M059J (cell line): ENCODE measurements at places on chromosomes 3 and 15.
A peak's percentile ranks its signal among the peaks of the same experiment; 100 is the strongest.

- no peak for DNase-seq
These were observed 151.0 kb downstream of the TCF12 start for GRCh38 chr15:57069423-57069822.

DNA sequence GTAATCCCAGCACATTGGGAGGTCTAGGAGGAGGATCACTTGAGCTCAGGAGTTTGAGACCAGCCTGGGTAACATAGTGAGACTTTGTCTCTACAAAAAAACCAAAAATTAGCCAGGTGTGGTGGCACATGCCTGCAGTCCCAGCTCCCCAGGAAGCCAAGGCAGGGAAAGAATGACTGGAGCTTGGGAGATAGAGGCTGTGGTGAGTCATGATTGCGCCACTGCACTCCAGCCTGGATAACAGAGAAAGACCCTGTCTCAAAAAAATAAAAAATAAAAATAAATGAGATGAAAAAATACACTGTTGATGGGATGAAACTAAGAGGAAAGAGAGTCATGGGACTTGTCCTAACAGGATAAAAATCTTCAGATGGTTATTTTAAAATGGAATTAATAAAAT lies 137.6 kb downstream of the IMPG2 start:
- DNase-seq: peak; percentile 39

- peak; percentile 63 for DNase-seq
These were observed 533.5 kb downstream of the IGSF11 start for GRCh38 chr3:118501152-118501551.

- peak; percentile 50 for DNase-seq
These were observed 1.2 kb downstream of the RGMA start for GRCh38 chr15:93087825-93088199.

DNA sequence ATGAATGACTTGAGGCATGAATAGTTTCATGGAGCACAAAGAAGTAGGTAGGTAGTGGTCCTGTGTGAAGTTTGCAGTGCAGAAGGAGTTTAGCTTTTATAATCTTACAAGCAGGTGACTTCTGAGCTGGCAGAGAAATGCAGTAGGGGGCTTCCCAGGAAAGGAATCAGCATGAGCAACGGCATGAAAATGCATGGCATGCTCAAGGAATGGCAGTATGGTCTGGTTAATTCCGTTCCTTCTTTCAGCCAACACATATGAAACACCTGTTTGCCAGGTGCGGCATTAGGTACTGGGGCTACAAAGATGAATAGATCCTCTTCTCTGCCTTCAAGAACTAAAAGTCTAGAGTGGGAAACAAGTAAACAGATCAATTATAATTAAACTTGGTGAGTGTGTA lies 138.0 kb upstream of the BHLHE40 start:
- no peak for DNase-seq

GRCh38 chr3:12193485-12194165 lies 34.9 kb upstream of the TIMP4 start:
- peak; percentile 95 for DNase-seq

DNA sequence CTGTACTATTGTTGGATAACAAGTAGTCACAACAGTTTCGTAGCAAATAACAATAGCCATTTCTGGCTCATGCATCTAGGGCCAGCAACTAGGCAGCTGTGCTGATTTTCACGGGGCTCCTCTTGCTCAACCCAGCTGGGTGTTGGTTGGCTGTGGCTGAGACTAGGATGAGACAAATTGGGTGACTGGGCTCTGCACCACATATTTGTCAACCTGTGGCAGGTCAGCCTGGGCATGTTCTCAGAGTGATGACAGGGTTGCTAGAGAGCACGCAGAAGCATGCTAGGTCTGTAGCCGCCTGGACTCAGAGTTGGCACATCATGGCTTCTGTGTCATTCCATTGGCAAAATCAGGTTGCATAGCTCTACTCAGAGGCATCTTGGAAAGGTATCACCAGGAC lies 175.9 kb downstream of the OTOL1 start:
- DNase-seq: no peak

GRCh38 chr3:137100326-137100725 lies 142.5 kb downstream of the IL20RB start:
- DNase-seq: no peak

- DNase-seq: no peak
These were observed 81.3 kb downstream of the ADCY5 start for GRCh38 chr3:123367467-123368154.

GRCh38 chr3:135352213-135352612 lies 557.2 kb downstream of the EPHB1 start:
- DNase-seq: no peak

DNA sequence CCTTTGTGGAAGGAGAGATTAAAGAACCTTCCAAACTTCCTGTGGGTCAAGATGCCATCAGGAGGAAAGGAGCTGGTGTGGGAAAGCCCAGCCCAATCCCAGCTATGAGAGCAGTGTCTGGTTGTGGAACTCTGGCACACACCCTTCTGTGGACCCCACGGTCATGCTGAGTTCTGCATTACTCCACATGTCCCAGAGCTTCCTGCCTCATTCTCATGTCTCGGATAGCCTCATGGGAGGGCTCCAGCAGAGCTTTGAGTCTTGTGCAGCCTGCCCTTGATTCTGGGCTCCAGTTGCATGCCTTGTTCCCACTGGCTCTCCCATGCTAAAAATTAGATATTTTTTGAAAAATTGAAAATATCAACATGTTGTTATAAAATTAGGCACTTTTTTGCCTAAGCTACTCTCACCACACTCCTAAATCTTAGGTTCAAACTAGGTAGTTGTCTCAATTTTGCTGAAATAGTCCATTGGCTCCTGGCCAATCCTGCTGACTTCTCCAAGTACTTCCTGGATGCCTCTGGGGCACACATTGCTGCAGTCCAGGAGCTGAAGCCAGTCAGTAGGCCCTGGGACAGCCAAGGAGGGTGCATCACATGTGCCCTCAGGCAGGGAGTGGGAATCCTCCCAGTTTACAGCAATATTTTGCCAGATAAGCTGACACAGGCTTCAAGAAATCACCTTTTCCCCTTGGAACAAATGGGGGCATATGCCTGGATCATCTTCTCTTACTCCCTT lies 144.3 kb downstream of the EEFSEC start:
- peak; percentile 94 for DNase-seq

GRCh38 chr3:3305084-3305483 lies 125.6 kb upstream of the CRBN start:
- DNase-seq: no peak

GRCh38 chr15:39192979-39193560 lies 387.8 kb upstream of the THBS1 start:
- DNase-seq: no peak

- DNase-seq: peak; percentile 38
These were observed 118.8 kb upstream of the PTX3 start for GRCh38 chr3:157317895-157318294.

DNA sequence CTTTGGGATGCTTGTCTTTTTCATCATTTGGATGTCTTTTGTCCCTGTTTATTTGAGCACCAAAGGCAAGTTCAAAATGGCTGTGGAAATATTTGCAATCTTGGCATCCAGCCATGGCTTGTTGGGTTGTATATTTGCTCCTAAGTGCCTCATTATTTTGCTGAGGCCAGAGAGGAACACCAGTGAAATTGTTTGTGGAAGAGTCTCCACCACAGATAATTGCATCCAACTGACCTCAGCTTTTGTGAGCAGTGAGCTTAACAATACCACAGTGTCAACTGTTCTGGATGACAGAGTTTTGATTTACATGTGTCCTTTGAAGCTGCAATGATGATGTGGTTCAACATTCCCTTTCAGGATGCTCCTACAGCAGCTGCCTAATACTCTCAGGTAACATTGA lies 83.0 kb upstream of the KCNAB1 start:
- no peak for DNase-seq

DNA sequence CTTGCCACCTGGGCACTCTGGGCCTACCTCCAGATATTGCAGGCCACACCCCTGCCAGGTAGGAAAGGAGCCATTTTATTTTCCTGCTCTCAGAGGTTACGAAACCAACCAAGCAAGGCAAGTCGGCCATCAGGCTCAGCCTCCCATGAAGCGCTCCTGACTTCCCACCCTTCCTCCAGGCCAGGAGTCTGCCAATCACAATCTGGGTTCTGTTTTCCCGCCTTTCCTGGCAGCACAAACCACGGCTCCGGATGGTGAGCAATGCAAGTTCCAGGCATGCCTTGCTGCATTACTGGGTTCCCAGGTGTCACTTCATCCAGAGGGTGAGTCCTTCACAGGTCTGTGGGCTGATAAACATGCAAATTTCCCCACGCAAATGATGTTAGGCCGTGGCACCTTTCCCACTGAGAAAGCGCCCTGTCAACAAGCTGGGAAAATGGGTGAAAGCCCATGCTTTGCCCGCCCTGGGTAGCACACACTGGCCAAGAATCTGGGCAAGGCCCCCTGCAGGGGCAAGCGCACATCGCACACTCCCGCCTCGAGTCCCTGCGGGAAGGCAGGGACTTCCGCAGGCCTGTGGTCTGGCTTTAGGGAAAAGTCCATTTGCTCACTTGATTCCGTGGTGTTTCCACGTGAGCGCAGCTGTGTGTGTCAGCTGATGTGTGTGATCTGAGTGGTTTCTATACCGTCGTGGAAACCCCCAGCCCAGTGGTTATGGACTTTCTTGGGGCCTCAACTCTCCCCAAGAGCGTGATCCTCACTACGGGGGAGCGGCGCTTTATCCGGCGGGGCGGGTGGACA lies 61.6 kb upstream of the RYK start:
- peak; percentile 90 for DNase-seq
